ENCODE measurements at places on chromosomes 1 and 21.

DNA sequence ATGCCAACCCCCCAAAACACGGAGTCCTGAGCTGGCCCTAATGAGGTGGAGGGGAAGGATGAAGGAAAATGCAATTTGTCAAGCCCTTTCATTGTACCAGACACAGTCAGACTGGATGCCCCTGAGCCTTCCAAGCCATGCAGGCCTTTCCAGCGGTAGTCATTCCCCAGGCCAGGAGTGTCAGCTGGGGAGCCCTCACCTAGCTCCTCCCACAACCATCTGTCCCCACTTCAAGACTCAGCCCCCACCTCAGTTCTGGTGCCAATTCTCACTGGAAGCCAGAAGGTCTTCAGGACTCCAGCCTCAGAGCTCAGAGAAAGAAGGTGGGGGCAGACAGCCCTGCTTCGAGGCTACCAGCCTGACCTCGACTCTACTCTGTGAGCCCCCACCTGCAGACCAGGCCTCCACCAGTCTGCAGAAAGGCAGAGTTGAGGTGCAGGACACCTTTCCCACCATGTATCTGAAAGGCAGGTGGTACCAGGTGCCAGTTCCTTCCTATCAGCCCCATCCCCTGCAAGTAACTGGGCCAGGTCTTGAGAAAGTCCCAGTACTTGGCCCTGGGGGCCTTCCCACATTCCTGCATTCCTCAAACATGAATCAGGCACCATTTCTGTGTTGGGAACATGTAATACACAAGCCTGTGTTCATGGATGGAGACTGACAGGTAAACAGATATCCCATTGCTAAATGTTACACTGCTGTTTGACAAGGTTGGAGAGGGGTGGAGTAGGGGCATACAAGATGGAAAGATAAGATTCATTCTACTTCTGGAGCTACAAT is 180.6 kb upstream of the EDN2 start:
- DNase-seq = no peak

DNA sequence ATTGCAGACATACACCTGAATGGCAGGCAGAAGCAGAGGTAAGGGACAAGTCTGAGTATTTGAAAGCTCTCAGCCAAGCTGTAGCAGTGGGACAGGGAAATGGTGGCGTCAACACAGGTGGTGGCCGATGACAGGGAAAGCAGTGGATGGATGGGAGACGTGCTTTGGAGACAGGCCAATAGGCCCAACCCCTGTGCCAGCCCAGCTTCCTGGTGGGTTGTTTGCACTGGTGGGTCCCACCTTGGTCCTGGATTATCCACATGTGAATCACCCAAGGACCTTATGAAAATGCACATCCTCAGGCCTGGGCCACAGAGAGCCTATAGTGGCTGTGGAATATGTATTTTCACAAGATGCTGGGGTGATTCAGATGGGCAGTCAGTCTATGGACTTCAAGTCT is 203.7 kb upstream of the VAMP3 start:
- no peak for DNase-seq

- peak; percentile 70 for DNase-seq
Measured at GRCh38 chr1:116457946-116458604, 85.0 kb downstream of the ATP1A1 start.

DNA sequence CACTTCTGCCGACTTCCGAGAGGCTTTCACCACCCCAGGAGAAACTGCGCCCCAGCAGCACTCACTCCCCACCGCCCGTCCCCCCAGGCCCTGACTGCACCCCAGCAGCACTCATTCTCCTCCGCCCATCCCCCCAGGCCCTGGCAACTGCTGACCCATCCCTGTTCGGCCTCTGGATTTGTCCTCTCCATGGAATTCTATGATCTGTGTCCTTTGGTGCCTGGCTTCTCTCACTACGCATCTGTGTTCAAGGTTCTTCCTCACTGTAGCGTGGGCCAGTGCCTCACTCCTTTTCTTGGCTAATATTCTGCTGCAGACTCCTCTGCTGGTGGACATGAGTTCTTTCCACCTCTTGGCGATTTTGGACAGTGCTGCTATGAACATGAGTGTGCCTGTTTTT is 121.8 kb upstream of the ARHGEF16 start:
- DNase-seq = no peak

DNA sequence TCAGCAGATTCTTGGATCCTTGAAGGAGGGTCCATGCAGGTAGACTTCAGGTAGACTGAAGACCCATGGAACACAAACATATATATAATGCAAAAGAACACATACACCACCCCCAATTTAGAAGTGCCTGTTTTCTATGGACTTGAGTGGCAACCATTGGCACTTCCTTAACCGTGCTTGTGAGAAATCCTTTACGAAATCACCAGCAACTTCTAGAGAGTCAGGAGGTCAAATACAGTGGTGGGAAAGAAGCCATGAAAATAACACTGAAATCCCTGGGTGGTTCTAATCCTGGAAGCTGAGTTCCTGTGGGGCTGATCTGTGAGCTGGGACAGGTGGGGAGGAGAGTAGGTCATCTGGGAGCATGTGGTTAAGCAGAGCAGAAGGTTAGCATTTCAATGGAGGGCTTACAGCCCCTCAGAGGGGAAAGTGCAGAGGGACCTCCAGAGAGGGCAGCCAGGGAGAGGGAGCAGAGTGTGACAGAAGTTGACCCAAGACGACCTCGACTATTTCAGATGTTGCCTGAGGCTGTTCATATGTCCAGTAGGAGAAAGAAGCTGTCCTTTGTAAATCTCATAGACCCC is 13.0 kb upstream of the IL10 start:
- DNase-seq = no peak

DNA sequence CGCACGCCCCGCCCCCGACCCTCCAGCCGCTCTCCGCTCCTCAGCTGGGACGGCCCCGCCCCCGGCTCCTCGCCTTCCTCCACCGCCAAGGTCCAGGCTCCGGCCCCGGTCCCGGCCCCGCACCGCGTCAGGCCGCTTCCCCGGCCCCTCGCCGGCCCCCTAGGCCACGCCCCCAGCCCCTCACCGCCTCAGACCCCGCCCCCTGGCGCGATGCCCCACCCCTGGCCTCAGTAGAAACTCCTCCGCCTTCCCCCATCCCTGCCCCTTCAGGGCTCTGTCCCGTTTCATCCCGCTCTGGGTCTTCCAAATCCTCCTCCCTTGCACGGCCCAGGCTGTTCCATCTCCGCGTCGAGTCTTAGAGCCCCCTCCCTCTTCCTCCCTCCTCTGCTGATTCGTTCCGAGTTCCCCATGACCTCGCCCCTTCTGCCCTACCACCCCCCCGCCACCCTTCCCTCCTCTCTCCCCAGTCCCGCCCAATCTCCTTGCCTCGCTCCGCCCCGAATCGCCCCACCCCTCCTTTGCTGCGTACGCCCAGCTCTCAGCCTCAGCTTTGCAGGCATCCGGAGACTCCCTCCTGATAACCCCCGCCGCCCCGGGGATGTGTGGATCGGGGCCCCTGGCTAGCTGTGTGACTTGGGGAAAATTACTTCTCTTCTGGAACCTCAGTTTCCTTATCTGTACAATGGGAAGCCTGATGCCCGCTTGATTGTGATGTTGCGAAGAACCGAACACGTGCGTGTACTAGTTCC is 448 bp upstream of the ASAP3 start:
- peak; percentile 47 for DNase-seq

Data from NCI-H774 (cell line).